ENCODE measurements at places on chromosomes 7 and 10.

GRCh38 chr7:16078076-16078952 is 343.0 kb downstream of the CRPPA start:
- peak; percentile 73 for DNase-seq

DNA sequence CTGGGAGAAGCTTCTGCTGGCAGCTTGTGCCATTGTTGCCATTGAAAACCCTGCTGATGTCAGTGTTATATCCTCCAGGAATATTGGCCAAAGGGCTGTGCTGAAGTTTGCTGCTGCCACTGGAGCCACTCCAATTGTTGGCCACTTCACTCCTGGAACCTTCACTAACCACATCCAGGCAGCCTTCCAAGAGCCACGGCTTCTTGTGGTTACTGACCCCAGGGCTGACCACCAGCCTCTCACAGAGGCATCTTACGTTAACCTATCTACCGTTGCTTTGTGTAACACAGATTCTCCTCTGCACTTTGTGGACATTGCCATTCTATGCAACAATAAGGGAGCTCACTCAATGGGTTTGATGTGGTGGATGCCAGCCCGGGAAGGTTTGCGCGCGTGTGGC is 220.7 kb downstream of the ADK start:
- DNase-seq: peak; percentile 16

GRCh38 chr7:110944966-110945644 is 145.8 kb upstream of the LRRN3 start:
- no peak for DNase-seq

DNA sequence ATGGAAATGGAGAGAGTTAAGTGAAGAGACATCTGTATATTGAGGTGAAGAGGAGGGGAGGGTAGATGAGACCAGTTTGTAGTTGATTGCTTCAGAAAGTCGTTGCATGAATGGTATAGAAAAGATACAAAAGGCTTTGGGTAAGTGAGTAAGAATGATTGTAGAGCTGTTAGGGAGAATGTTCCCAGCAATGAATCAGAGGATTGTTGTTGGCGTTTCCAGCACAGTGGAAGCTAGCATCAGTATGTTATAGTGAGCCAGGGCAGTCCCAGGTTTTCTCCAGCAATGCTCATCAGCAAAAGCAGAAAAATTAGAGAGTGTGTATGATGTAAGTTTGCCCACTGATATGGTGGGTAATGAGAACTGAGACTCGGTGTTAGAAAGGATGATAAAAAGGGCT is 15.4 kb upstream of the CDK6 start:
- DNase-seq: no peak

GRCh38 chr10:3978174-3978573 is 193.2 kb upstream of the KLF6 start:
- DNase-seq: peak; percentile 18

DNA sequence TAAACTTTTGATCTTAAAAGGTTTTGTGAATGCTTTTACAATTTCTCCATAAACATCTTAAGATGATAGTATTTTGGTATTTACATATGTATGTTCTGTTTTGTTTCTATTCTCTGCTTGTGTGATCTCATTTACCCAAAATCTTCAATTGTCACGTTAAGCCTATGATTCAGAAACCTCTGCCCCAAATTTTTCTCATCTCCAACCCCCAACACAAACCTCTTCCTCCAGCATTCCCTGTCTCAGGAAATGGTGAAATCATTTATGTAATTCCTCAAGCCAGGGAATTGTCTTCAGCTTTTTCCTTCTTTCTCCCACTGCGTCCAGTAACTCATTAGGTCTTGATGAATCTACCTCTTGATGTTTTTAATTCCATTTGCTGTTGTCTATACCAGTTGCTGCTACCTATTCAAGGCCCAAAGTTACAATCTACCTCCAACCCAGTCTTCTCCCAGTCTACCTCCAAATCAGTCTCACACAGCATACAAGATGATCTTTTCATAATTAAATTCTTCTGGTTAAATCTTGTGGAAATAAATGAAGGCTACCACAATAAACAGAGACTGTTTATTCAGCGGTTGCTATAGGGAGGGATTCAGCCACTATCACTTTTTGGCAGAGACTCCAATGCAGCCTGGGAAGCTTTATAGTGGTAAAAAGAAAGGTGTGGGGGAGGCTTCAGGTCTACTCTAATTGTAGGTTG is 5.8 kb downstream of the CFAP69 start:
- peak; percentile 12 for DNase-seq

GRCh38 chr10:71239946-71240795 is 27.8 kb downstream of the UNC5B start:
- no peak for DNase-seq

- DNase-seq: no peak
Observed at GRCh38 chr7:127620406-127621233, 2.7 kb upstream of the PAX4 start.

GRCh38 chr7:22469371-22470143 is 30.4 kb downstream of the STEAP1B start:
- DNase-seq: no peak

DNA sequence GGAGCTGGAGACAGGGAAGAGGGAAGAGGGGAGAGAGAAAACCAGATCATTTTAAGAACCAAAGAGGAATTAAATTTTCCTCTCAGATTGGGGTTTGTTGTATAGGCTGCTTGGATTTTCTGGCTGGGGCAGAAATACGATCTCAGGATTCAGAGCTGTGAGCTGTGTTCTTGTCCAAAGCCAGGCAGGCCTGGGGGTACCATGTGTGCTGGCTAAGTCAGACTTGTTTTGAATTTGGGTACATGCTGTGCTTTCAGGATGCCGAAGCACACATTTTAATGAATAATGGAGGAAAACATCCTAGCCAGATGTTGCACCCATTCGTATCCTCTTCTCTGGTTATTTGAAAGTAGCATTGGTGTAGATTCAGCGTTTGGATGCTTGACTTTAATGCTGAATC is 170.3 kb upstream of the PODXL start:
- no peak for DNase-seq

- peak; percentile 71 for DNase-seq
Observed at GRCh38 chr10:126504063-126504760, 115.9 kb upstream of the ADAM12 start.

Measured in fibroblast of villous mesenchyme (primary cell).